ENCODE measurements at places on chromosomes 1 and 21.

- no peak for DNase-seq
Observed at GRCh38 chr1:29849991-29850757, 613.9 kb downstream of the PTPRU start.

DNA sequence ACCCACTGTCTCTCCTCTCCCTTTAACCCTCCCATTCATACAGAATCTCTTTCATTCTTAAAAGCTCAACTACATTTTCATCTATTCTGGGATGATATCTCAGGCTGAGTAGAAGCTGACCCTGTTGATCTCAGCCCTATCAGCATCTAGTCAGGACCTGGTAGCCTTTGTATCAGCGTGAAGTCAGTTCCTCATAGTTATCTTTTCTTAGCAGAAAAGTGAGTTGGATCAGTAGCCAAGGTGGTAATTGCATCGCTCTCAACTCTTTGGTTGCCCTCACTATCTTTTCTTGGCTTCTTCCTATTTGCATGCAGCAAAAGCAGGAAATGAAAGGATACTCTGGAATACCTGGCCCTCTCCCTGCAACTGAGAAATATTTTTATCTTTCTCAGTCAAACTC, 13.6 kb upstream of the GOLT1A start:
- DNase-seq, result no peak

- peak; percentile 40 for DNase-seq
Observed at GRCh38 chr1:147496571-147497210, 44.6 kb upstream of the BCL9 start.

DNA sequence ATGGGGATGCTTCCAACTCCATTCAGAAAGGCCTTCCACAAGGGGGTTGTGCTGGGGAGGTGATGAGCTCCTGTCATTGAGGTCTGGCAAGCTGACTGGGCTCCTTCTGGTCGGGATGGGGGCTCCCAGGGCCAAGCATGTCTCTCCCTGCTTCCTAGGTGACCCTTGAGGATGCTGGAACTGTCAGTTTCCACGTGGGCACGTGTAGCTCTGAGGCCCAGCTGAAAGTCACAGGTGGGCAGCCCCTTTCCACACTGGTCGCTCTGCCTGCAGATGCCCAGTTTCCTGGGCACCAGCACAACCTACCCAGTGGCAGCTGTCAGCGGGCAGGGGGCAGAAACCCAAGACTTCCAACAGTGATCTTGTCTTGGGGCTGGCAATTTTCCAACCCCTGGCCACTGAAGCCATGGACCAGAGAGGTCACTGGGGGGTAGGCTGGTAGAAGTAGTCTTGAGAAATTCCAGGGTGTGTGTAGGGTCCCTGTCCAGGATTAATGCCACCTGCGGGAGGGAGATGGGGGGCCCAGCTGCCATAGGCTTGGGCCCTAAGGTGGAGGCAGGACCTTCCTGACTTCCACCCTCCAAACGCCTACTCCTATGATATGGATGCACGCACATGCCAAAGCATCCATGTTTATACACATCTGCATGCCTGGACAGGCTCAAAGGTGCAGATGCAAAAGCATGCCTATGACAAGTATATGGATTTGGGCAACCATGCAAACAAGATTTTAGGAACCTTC, 97.1 kb downstream of the TRIM11 start:
- no peak for DNase-seq

DNA sequence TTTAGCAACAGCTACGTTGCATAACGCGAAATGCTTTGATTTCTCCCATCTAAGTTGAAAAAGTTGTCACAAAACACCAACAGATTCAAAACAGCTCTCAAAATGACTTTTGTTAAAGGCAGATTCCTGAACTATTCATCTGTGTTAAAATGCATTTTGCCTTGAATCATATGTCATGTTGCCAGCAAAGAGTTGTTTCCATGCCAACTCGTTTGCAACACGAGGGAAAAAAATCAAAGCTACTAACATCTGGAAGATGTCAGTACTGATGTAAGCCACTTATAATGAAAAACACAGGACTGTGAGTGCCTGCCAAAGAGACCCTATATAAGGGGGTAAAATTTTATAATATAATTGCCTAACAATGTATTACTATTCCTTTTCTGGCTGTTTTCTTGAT, 182.7 kb upstream of the PTBP2 start:
- peak; percentile 53 for DNase-seq

Data from SK-N-DZ (cell line).